ENCODE measurements at places on chromosomes 7 and 10.

GRCh38 chr10:122127943-122128342 lies 139.0 kb downstream of the TACC2 start:
- no peak for DNase-seq

DNA sequence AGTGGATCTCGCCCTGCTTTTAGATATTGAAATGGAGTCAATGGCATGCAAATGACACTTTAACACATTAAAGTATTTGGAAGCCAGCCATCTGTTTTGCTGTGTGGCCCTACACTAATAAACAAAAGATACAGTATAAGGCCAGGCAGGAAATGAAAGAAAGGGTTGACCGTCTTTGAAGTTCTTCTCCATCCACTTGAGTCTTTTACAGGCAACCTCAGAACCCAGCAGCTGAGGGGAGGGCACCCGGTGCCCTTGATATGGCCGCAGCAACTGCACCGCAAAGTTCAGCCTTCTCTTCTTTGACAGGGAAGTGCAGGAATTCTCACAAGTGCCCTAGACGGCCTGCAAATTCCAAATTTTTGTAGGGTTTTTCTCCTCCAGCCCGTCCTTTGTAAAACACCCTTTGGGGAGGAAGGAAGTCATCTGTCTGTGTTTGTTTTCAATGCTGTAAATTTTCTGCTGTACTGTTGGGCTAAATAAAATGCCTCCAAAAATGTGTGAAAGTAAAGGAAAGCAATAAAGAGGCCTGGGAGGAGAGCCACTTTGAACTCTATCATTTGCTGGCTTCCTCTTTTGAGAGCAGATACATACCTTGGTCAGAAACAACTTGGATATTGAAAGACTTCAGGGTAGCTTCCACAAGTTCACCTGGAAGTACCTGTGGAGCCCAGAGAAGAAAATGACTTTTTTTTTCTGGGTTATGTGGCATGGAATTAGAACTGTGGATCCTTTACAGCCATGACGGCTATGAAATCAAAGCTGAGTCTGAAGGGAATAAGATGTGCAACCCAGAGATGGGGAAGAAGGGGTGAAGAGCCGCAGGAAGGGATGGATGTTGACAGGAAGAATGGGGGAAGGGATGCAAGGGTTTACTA lies 3.6 kb downstream of the HOXA1 start:
- DNase-seq: no peak

DNA sequence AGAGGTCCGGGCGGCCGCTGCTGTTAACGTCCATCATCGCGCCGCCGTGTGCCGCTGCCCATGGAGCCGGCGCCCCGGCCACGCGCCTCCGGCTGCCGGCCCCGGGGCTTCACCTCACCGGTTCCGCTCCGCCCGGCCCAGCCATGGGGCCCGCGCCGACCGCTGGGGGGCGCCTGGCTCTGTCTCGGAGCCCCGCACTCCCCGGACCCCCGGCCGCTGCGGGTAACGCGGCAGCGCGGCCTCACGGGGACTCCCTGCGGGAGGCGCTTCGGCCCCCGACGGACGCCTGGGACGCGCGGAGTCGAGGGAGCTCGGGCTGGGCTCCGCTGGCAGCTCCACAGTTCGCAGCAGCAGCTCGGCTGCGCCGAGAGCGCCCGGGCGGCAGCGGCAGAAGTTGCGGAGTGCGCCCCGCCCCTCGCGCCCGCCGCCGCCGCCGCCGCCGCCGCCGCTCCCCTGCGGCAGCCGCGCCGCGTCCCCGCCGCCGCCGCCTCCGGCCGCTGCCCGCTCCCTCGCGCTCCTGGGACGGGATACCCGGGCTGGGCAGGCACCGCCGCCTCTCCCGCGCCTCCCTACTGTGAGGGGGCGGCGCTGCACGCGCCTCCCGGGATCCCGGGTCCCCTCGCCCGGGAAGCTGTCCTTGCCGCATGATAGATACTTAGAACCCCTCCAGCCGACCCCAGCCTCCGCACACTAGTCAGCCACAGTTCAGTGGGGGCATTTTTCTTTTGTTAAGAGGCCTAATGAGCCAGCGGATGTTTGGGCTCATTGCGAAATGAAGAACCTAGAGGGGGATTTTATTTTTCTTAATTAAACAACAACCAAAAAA lies at the start of gene HTR7:
Gene HTR7, minus strand, starts transcription at position 405 of the 826 bp plus-strand sequence. Its CDS starts 368 bp downstream, at position 37.
- DNase-seq: no peak

DNA sequence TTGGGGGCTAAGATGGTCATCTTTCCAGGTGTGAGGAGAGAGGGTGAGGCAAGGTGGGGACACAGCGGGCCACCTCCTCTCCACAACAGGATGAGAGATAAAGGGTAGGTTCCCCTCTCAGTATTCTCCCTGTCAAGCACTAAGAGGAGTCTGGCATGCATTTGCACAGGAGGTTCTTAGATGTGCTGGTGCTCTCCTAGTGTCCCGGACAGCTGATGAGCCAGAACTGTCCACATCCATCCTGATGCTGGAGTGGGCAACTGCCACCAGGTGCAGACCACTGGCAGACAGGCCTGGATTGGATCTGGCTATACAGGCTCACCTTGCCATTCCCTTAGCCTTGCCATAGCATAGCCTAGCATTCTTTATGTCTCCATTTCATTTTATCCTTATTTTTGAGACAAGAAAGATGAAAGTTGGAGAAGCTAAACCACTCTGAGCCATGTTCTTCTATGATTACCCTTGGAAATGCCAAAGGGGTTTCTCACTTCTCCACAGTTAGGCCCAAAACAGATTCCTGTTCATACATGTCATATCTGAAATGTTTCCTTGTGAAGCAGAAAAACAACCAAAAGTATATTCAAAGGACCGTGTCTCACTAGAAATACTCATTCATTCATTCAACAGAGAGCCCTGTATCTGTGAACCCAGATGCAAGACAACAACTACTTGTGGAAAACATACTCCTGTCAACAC lies 48.8 kb upstream of the ANTXRL start:
- DNase-seq: no peak

- no peak for DNase-seq
Observed at GRCh38 chr7:3981281-3981680, 680.2 kb downstream of the SDK1 start.

DNA sequence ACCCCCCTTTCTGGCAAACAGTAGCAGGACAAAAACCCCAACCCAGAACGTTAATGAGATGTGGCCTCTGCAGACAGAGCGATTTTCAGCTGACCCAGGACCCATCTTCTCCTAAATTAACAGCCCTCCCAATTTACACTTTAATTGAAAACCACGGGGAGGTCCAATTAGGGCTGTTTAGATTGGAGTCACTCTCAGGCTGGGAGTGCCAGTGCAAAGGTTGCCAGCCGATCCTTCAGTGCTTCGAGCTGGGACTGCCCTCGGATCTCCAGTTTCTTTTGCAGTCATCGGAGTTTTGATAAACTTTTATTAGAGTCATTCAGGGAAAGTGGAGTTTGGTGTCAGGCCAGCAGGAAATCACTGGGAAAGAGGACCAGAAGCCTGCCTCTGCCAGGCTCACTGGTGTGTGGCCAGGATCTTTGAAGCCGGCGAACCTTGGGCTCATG lies 108.0 kb downstream of the DOCK1 start:
- DNase-seq: no peak

- DNase-seq: no peak
Observed at GRCh38 chr7:150453181-150453580, 2.8 kb downstream of the GIMAP8 start.

DNA sequence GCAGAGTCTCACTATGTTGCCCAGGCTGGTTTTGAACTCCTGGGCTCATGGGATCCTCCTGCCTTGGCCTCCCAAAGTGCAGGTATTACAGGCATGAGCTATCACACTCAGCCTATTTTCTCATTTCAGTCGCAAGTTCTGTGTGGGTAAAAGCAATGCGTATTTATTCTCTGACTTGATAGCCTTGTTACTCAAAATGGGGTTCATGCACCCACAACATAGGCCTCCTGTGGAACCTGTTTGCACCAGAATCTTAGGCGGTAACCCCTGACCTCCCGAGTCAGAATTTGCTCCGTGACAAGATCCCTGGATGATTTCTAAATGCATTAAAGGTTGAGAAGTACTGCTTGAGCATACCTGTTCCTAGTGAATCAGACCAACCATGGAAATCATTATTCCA lies 7.3 kb downstream of the IL2RA start:
- DNase-seq: no peak

DNA sequence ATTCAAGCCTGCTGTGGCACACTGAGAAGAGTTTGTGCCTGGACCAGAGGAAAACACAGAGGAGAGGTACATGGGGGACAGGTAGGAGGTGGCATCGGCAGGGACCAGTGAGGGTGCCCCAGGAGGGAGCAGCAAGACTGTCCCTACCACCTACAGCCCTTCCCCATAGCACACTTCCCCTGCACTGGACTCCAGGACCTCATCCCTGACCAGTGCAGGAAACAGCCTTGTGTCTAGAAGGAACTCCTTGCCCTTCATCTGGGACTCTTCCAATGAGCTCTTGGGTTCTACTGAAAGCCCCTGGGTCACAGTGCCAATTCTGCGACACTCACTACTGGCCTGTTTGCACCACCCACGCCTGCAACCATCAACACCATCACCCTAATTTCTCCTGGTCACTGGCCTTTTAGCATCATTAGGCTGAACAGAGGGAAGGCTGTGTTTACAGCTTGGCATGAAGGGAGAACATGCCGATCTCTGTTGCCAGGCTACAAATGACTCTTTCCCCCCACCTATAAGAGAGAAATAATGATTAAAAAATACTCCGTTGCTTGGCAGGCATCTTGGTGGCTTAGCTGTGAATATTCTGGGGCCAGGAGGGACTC lies 371.9 kb upstream of the ZMIZ1 start:
- no peak for DNase-seq

DNA sequence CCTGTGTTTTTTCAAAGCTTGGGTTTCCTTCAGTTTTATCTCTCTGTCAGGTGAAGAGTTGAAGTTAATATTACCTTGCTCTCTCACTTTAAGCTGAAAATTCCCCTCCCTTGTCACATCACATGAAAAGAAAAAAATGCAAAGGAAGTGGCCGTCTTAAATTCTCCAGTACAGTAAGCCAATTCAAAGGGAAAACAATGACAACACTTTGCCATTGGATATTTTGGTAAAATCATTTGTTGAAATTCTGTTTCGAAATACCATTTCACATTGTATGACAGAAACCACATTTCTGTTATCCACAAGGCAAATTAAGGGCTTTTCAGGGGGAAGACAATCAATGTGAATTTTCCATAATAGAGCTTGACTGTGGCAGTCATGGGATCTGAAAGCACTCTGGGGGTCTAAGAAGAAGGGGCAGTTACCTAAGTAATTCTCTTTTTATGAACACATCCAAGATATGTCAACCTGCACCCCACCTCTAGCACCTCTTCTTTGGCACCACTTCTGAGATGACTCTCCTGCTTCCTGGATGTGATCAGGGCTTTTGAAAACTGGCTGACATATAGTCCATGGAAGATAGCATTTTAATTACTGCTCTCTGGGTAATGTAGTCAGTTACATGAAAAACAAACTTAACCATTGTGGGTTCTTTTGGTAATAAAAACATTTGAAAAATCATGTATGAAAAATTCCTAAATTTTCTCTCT lies 63.8 kb downstream of the ENTPD1 start:
- DNase-seq: no peak

DNA sequence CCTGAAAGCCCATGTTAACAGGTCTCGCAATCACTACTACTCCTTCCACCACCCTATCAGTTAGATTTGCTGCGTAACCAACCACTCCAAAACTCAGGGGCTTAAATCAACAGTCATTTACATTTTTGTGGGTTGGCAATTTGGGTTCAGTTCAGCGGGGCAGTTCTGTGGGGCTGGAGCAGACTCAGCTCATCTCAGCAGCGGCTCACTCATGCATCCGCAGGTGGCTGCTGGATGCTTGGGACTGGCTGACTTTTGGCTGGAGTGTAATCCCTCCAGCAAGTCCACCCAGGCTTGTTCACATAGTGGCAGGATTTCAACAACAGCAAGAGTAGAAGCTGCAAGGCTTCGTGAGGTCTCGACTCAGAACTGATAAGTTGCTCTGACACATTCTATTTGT lies 79.2 kb downstream of the NEUROD6 start:
- no peak for DNase-seq

DNA sequence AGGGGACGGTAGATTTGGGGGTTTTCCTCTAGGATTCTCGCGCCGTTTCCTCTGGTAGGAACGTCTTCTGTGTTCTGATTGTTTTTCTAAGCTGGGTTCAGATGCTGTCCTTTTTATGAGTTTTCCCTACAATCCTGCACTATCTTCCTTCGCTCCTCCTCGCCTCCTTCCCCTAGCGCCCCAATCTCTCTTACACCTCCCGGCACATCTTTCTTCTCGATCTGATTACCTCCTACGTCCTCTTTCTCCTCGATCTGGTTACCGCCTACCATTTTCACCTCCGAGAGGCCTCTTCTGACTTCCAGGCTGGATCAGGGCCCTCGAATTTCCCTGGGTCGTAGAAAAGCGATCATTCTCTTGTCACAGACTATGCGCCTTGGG lies 413 bp downstream of the BUD31 start:
- DNase-seq: no peak

GRCh38 chr7:44775383-44776107 lies 20.9 kb upstream of the PPIA start:
- DNase-seq: no peak

- DNase-seq: no peak
Observed at GRCh38 chr7:80611779-80612178, 26.7 kb upstream of the CD36 start.

DNA sequence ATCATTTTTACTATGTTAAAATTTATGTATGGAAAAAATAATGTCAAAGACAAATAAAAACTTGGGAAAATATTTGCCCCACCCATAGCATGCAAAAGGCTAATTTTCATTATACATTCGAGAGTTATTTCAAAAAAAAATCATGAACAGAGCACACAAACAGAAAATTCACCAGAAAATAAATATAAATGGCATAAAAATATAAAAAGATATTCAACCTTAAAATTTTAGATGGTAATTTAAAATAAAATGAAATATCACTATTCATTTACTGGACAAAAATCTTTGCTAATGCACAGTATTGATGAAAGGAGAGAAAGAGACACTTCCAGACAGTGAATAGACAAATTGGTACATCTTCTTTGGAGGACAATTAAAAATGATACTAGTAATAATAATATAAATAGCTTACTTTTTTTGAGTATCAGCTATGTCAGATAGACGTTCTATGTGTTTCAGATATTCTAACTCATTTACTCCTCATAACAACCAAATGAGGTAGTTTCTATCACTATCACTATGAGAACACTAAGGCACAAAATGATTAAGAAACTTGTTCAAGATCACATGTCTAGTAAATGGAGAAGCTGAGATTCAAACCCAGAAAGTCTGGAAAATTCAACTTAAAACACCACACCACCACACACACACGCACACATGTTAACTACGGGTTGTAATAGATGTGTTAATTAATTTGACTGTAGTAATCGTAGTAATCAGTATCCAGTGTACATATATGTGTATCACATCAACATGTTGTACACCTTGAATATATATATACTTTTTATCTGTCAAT lies 63.0 kb downstream of the CCDC71L start:
- no peak for DNase-seq

- DNase-seq: peak; percentile 50
Observed at GRCh38 chr7:94509264-94509886, at the start of gene CASD1. TSS of gene CASD1 (plus strand) at chr7:94509809. CDS start at chr7:94510085, 276 bp downstream.

Data from NCI-H187 (cell line).